ENCODE measurements at places on chromosomes 11 and 22.

- DNase-seq, result no peak
Observed at GRCh38 chr22:39815932-39816331, 77.6 kb downstream of the ENTHD1 start.

DNA sequence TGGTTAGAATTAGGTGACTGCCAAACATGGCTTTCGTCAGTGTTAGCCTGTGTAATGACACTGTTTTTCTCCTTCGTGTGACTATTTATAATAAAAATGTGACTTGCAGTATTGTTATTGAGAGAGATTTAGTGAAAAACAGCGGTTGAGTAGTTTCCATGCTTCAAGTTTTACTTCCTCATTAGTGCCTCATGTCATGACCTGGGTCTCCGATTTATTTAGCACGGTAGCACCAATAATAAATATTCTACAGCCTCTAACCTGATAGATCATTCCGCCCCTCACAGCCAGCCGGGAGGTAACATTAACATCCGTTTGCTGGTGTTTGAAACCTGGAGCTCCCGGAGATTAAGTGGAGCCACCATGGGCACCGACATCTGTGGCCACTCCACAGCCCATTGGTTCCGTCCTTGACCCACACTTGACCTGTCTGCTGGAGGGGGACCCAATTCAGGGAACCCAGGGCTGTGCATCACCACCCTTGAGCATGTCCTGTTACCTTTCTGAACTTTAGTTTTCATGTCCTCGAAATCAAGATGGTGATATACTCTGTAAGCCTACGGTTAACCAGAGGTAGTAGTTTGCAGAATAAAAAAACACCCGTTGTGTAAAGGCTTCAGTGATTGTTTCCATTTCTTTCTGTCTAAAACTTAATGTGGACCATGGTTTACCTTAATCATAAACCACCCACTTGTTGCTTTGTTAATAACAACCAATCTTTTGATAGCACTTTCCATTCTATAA lies 104.1 kb downstream of the ATXN10 start:
- DNase-seq, result no peak

GRCh38 chr22:45512363-45512762 lies 9.7 kb downstream of the FBLN1 start:
- DNase-seq, result no peak

GRCh38 chr22:28999919-29000556 lies 61.6 kb downstream of the C22orf31 start:
- DNase-seq, result no peak

DNA sequence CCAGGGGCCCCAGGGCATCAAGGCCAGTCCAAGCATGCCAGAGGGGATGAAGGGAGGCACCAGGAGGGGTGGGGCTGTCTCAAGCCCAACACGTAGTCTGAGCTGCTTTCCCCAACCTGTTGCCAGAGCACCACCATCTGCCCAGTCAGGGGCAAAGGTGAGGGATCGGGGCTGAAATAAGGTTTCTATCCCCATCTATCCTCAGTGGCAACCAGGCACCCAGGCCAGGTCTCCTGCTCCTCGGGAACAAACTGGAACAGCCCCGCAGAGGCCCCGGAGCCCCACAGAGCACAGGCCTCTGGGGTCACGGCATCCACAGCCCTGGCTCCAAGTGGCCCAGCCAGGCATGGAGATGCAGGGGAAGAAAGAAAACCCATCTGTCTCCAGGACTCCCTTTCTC lies 19.3 kb downstream of the STARD10 start:
- DNase-seq, result no peak

- no peak for DNase-seq
Observed at GRCh38 chr22:42645341-42645937, 3.8 kb downstream of the CYB5R3 start.

DNA sequence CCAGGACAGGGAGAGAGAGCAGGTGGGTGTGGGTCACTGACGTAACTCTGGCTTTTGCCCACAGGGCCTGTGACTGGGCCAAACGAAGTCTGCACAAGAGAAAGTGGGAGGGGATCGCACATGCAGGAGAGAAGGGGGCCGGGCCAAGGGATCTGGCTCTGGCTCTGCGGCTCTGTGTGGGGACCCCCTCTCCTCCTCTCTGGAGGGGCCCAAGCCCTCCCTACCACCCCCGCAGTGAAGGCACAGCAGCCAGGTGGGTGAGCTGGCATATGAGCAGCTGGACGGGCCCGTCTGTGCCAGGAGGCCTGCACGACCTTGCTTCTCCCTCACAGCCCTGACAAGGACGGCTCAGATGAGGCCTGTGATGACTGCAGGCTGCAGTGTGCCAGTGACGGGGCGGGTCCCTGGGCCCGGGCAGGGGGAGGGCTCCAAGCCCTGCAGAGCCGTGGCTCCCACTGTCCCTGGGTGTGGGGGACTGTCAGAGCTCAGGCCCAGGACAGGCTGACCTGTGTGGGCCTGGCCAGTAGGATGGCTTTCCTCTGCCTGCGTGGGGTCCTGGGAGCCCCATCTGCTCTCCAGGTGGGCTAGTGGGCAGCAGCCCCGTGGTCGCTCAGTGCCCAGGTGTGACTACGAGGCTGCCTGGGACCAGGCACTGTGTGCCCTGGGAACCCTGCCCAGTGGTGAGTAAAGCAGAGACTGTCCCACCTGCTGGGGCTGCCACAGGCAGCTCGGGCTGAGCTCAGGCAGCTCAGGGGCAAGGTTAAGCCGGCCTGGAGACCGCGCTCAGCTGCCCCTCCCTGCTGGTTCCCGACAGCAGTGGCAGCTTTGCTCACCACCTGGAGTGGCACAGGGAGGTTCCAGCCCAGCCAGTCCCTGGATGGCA lies 22.2 kb downstream of the MRGPRG start:
- no peak for DNase-seq

DNA sequence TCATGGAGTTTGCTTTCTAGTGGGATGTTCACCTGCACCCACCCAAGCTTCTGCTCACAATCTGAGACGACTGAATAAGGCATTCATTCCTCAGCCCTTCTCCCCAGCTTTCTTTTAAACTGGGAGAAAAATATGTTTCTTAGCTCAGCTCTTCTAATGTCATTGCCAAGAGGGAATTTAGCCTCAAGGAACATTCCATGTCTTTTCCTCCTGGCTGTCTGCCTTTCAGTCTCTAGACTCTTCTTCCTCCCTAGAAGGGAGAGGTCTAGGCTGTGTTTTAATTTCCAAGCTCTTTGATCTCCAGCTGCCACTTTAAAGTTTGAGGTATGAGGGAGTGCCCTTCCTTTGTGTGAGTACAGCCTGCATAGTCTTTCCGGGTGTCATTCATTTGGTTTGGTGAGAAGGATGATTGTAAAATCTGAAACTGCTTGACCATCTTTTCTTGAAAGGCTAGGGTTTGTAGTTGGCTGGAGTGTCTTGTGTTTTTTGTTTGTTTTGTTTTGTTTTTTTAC lies 11.7 kb upstream of the HTATIP2 start:
- DNase-seq, result no peak

DNA sequence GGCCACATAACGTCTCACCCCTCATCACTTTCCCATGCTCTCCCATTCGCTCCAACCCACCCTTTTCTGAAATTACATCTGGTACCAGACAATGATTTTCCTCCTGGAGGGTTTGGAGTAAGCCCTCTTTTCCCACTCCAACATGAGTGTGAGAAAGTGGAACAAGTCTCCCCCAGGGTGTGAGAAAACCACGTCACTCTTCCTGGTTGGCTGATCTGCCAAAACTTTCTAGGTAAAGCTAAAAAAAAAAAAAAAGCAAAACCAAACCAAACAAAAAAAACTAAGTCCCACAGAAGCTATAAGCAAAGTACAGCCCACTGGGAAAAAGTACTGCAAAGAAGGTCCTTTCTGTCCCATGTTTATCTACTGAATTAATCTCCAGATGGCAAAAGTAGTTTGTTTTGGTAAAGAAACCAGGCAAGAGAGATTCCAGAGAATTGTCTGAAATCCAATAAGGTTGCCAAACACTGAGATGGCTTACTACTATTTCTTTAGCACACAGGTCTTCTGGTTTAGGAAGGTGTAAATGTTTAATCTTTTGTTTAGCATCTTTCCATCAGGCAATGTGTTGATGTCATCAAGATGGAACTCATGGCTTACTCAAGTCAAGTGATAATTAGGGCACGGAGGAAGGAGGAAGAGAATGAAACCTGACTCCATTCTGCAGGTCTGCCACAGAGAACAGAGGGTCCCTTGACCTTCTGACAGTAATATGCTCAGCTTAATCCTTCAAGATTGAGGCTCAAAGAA lies 395.6 kb downstream of the LARGE1 start:
- DNase-seq, result no peak

DNA sequence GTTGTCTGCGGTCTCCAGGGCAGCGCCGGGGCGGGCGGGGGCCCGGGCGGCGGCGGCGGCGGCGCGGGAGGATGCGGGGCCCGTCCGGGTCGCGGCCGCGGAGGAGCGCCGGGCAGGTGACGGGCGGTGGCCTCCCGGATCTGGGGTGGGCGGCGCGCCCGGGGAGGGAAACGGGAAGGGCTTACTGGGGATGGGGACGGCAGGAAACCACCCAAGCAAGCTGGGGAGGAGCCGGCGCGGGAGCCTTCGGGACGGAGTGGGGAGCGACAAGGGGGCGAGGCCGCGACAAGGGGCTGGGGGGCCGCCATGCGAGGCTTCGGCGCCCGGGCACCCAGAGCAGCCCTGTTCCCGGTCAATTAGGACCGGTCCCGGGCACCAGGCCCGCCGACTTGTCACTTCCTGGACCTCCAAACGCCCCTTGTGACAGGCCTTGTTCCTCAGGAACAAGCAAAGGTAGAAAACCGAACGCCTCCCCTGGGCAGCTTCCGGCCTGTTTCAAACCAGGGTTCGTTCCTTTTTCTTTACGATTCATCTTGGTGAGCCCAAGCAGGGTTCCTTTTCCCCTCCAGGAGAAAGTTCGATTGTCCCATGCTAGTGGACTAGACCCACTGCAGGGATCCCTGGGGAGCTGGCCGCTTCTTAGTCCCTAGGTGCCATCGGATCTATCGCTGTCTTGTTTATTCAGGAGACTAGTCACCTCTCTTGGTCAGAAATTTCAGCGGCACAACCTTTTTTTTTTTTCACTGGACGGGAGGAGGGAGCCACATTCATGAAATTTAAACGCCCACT lies 492 bp downstream of the JHY start:
- no peak for DNase-seq

DNA sequence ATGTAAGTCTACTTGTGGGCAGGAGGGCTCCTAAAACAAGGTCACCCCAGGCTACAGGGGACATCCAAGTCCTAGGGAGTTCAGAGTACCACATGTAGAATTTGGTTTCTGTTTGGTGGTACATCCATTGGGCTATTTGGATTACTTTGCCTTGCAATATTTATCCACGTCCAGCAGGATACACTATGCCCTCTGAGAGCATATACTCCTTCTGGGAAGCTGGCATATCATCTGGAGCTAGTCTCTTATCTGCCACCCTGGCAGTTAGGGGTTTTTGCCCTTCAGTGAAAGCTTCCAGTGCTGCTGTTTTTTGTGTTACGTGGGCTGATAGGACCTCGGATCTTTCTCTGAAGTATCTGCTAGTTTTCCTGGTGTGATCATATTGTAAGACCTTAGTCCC lies 7.3 kb downstream of the LMO2 start:
- no peak for DNase-seq

- no peak for DNase-seq
Observed at GRCh38 chr11:1573077-1573902, 1.2 kb upstream of the DUSP8 start.

DNA sequence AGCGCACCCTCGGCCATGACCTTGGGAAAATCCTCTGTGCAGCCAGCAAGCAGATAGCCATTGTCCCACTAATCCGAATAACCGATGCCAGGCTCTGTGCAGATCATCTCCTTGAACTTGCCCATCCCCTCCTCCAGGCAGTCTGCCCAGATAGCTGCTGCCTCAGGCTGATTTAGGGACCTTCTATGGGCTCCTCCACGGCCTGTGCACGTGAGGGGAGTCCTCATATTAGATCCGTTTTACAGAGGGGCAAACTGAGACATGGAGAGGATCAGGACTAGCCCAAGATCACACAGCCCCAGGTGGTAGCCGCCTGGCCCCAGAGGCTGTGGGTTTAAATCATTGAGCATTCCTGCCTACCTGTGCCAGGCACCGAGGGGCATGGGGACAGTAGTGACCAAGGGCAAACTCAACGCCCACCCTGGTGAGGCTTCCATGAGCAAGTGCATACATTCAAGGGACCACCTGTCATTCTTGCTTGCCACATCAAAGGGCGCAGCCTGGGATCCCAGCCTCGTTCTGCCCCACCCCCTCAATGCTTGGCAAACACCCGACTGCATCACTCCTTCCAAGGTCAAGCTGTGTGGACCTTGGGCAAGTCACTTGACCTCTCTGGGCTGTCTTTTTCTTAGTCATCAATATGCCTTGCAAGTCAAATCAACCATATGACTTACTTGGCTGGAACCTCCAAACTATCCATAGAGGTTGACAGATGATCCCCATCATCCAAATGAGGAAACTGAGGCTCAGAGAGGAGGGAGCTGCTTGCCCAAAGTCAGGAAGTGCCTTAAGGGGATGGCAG lies 131.6 kb downstream of the MN1 start:
- no peak for DNase-seq

GRCh38 chr22:50702261-50702671 lies 29.6 kb downstream of the SHANK3 start:
- DNase-seq, result no peak

DNA sequence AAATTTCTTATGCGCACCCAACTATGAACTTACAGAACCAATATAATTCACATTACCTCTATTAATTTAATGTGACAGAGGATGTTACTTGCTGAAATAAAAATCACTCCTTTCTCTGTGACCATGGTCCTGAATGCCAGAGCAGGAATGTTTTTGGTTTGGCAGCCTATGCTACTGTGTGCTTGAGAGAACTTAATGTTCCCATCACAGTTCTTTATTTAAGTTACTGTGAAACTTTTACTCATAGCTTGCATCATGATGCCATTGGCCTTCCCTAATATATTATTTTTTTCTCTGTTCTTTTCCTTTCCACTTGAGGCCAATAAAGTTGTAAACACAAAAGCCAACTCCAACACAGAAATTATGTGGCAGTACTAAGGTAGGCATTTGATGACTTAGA lies 142.2 kb downstream of the FAM76B start:
- DNase-seq, result no peak

DNA sequence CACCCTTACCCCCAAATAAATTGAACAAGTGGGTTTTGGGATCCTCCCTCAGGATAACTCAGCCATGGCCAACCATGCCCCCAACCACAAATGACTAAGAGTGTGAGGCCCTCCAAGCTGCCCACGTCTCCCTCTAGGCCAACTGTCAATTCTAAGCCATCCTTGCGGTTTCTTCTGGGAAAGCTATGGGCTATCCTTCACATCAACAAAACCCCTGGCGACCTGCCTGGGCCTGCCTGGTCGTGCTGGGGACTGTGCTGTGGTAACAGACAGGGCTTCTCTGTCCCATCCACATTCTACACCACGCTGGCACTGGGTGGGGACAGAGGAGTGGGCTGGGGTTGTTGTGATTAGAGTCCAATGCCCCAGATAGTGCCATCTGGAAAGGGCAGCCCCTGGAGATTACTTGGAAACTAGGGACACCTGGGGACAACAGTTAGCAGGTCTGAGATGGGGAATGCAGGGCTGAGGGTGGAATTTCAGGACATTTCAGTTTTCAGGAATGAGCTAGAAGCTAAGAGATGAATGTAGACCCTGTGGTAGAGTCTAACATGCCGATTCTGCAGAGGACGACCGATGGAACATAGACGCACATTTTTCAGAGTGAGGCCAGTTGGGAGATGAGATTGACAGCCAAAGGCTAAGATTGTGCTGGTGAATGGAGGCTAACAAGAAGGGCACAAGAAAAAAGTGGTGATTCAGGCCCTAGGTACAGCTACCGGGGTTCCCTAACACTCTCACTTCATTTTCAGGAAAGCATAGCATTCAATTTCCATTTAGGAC lies 131.9 kb downstream of the RASSF10 start:
- no peak for DNase-seq
